Activated CD4-positive, alpha-beta T cell treated with anti-CD3 and anti-CD28 coated beads for 36 hours (primary cell): ENCODE measurements at places on chromosomes 11 and 22. TPM values are rescaled to one million over a fixed set of nuclear protein-coding genes. Genes with fewer than 3 reads are reported as not detected.

The KIF18A gene
- total RNA-seq = 28.9 TPM

The TNNT3 gene
- 2.1 TPM for total RNA-seq

The PPP1CA gene
- 227 TPM for total RNA-seq

The KCNQ1OT1 gene
- 0.16 TPM for total RNA-seq

The TUG1 gene
- 46.8 TPM for total RNA-seq

The NCAM1 gene
- total RNA-seq = 0.14 TPM

DNA sequence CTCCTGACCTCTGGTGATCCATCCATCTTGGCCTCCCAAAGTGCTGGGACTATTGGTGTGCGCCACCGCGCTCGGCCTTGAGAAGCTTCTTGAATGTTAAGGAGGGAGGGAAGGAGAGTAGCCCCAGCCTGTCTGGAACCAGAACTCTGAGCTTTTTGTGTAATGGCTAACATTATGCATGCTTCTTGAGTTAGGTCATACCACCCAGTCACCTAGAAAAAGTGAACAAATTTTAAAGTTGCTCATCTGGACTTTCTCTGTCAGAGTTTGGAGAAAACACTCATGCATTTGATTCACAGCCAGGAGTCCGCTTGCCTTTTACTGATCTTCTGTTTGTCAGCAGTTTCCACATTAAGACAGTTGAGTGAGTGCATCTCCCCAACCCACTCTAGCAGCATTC lies 82.1 kb downstream of the PPP6R3 start:
- DNase-seq = no peak

- peaks cover 57% of the 10 kb centered on the region for H3K36me3 ChIP-seq
- H3K27me3 ChIP-seq = no peaks in the 10 kb centered on the region
- DNase-seq = no peak
- no peak overlapping the region for H3K4me3 ChIP-seq
- H3K27ac ChIP-seq = no peak overlapping the region
These were observed 36.2 kb upstream of the RAPSN start for GRCh38 chr11:47485107-47485506.

DNA sequence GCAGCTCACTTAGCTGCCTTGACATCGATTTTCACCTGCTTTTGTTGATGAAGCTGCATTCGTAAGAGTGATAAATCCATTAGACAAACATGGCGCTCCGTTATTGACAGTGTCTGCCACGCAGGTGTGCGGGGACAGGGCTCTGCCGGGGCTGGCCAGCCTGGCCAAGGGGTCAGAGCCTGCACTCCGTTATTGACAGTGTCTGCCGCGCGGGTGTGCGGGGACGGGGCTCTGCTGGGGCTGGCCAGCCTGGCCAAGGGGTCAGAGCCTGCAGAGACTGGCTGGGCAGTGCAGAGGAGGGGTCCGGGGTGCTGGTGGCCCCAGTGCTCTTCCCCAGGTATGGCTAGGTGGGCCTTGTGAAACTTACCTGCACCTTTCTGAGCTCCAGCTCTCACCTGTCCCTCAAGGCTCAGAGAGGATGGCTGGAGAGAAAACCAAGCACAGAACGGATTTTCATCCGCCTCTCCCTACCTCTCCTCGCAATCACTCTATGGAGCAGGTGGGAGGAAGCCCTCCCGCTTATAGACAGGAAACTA lies 101.6 kb upstream of the B3GAT1 start:
- H3K27me3 ChIP-seq = no peaks in the 10 kb centered on the region
- H3K4me1 ChIP-seq = no peaks in the 10 kb centered on the region
- no peak overlapping the region for H3K27ac ChIP-seq
- no peak overlapping the region for H3K4me3 ChIP-seq
- H3K36me3 ChIP-seq = no peaks in the 10 kb centered on the region
- DNase-seq = no peak

GRCh38 chr11:119315131-119316015 lies 1.6 kb downstream of the MCAM start:
- no peaks in the 10 kb centered on the region for H3K36me3 ChIP-seq
- no peak overlapping the region for H3K27ac ChIP-seq
- H3K27me3 ChIP-seq = peaks cover 8% of the 10 kb centered on the region
- H3K4me1 ChIP-seq = peaks cover 17% of the 10 kb centered on the region
- peak overlapping the region; percentile 65 for H3K4me3 ChIP-seq

DNA sequence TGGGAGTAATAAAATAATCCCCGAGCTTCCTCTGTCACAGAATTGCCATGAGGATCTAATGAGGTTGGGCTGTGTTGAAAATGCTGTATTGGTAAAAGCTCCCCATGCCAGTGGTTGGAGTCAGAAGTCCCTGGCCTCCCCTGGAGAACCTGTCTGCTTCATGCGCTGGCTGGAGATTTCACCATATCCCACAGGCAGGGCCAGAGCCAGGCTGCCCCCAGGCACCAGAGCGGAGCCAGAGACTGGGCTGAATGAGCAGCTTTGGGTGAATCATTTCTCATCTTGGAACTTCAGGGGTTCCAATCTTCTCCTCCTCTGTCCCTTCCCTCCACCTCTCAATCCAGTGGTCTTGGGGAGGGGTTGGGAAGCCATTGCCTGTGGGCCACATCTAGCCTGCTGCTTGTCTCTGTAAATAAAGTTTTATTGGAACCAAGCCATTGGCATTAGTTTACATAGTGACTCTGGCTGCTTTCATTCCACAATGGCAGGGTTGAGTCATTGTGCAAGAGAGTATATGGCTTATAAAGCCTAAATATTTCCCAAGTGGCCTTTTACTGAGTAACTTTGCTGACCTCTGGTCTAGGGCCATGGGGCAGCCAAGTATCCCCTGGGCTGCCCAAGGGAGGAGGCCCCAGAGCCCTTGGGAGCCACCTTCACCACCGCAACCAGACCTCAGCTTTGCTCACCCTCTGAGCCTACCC lies 35.2 kb downstream of the LRRC10B start:
- no peaks in the 10 kb centered on the region for H3K4me1 ChIP-seq
- no peak overlapping the region for H3K27ac ChIP-seq
- H3K36me3 ChIP-seq = no peaks in the 10 kb centered on the region
- peaks cover 11% of the 10 kb centered on the region for H3K27me3 ChIP-seq
- no peak for DNase-seq

GRCh38 chr22:29342577-29343312 lies 27.2 kb upstream of the RASL10A start:
- H3K4me3 ChIP-seq = no peak overlapping the region
- no peak overlapping the region for H3K27ac ChIP-seq
- DNase-seq = no peak
- no peaks in the 10 kb centered on the region for H3K27me3 ChIP-seq

DNA sequence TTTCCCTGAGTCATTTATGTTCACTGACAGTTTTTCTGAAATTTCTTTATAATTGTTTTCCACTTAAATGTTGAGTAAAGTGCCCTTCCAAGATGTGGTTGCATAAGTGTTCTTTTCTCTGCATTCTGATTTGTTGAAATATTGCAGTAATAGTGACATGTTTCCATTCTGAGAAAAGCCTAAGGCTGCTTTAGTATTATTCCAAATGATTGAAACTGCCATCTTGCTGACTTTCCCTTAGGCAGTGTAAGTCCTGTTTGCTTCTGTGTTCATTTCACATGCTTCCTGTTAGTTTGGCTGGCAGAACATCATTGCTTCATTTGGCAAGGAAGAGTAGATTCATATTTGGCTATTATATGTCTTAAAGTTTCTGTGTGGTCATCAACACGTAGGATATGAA lies 146.5 kb downstream of the ELP4 start:
- H3K27ac ChIP-seq = no peak overlapping the region
- DNase-seq = no peak
- H3K4me3 ChIP-seq = no peak overlapping the region
- H3K4me1 ChIP-seq = peaks cover 10% of the 10 kb centered on the region
- no peaks in the 10 kb centered on the region for H3K27me3 ChIP-seq

DNA sequence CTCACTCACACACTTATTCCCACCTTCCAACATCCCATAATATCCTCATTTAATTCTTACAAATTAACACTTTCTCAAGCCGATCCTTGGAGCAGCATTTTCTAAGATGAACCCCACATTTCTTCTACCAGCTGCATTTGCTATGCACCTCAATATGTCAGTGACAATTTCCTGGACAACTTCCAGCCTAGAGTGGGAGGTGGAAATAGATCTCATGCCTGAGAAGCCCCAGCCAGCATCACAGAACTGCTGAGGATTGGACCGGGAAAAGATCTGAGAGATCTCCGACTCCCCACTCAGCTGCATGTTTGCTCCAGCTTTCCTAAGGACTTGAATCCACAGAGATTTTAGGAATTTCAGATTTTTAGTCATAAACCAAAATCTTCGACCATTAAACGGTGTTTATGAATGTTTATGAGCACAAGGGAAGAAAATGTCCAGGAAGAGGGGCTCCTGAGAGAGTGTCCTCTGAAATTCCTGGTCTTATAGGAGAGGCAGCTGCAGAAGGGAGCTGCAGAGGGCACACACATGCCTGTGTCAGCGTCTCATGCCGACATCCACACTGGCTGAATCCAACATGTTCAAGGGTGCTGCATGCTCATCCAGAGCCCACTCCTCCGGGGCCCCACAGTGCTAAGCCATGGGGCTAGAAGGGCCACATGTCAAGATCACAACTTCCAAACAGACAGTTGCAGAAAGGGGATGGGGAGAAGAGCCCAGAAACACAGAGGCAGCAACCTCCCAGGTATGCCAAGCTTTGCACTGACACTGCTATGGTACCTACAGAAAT lies 68.6 kb downstream of the MICAL3 start:
- peaks cover 2% of the 10 kb centered on the region for H3K36me3 ChIP-seq
- no peak overlapping the region for H3K27ac ChIP-seq
- no peak overlapping the region for H3K4me3 ChIP-seq
- H3K4me1 ChIP-seq = no peaks in the 10 kb centered on the region
- H3K27me3 ChIP-seq = no peaks in the 10 kb centered on the region

DNA sequence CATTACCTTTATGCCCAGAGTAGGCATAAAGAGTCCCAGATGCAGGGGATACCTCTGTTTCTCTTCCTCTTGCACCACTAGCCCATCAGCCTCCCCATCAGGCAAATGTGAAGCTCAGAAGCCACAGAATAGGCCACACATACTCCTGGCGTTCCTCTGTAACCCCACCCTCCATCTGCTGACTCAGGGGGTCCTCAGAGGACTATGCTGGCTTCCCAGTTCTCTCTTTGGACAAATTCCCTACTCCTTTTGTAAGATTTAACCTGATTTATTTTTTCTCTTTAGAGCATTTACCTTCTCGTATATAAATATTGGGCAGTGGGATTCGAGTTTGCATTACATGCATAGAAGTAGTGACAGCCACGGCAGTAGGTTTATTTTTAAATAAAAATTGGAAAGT lies 262.3 kb upstream of the CADM1 start:
- H3K4me1 ChIP-seq = no peaks in the 10 kb centered on the region
- H3K4me3 ChIP-seq = no peak overlapping the region
- no peak for DNase-seq
- H3K27ac ChIP-seq = no peak overlapping the region
- no peaks in the 10 kb centered on the region for H3K36me3 ChIP-seq

- H3K27me3 ChIP-seq = no peaks in the 10 kb centered on the region
- H3K27ac ChIP-seq = no peak overlapping the region
- no peaks in the 10 kb centered on the region for H3K36me3 ChIP-seq
- no peak for DNase-seq
These were observed 360.0 kb upstream of the DDI1 start for GRCh38 chr11:103676413-103676812.

DNA sequence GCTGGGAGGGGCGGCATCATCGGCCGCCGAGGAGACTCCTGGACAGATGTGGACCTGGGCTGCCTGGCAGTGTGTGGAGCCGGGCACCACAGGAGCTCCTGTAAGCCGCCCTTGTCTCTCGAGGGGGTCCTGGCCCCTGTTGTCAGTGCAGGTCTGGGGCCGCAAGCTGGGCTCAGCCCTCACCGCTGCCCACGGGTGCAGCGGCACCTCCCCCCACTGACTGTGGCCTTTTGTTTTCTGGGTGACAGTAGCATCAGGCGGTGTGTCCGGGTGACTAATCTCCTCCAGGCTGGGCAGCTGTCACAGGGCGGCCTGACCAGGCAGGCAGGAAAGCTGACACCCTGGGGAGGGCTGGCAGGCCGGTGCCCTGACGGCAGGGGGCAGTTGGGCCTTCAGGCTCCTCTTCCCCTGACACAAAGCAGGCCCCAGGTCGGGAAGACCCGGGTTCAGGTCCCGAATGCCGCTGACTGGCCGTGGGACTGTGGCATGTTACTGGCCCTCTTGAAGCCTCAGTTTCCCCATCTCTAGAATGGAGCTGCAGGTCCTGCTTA lies 16.3 kb downstream of the DGKZ start:
- no peak overlapping the region for H3K4me3 ChIP-seq
- H3K27ac ChIP-seq = peak overlapping the region; percentile 19
- DNase-seq = no peak
- peaks cover 53% of the 10 kb centered on the region for H3K4me1 ChIP-seq
- H3K36me3 ChIP-seq = peaks cover 2% of the 10 kb centered on the region
- no peaks in the 10 kb centered on the region for H3K27me3 ChIP-seq

DNA sequence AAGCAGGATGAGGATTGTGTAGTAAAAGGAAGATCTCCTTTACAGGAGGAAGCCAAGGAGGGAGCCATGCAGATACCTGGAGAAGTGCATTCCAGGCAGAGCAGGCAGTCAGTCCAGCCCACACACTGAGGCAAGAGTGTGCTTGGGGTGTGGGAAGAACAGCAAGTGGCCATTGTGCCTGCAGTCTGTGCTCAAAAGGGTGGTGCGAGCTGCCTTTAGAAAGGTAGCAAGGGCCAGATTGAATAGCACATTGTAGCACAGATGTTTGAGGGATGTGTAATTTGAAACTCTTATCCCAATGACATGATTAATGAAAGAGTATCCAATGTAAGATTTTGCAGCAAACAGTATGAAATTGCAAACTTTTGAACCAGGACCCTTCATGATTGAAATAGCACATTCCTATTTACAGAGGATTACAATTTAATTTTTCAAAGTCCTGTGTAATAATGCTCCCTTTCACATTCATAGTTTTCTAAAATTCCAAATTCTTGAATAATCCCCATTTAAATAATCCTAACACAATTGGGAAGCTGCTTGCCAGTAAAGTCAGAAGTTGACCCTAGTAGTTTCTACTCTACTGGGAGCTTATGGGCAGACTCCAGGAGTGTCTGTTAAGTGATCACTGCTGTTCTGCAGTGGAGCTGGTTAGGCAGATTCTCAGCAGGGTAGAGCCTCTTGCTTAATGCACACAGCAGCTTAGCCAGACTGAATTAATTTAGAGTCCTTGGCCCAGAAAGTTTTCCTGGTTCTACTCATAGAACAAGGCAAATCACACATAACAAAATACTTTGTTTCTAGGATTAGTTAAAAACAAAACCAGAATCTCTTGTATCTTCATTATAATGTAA lies 78.1 kb downstream of the CYB5R2 start:
- no peak for DNase-seq
- H3K27ac ChIP-seq = no peak overlapping the region
- H3K36me3 ChIP-seq = peaks cover 6% of the 10 kb centered on the region
- H3K4me3 ChIP-seq = no peak overlapping the region
- H3K4me1 ChIP-seq = peaks cover 20% of the 10 kb centered on the region
